ENCODE measurements at places on chromosomes 1 and 21.

DNA sequence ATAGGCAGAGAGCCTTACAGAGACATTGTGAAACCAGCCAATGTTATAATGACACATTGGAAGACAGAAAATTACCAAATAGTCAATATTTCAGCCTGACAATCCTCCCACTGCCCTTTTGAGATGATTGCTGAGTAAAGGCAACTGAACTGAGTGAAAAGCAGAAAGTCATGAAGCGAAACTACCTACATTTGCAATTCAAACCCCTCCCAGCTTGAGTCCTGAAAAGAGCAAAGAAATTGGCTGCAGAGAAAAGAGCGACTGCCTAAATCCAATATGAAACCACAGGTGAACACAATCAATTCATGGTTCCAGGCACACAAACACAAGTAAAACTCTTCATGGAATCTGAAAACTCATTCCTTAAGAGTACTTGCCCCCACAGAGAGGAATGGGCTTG, 143.4 kb upstream of the CHRM3 start:
- no peak for DNase-seq

DNA sequence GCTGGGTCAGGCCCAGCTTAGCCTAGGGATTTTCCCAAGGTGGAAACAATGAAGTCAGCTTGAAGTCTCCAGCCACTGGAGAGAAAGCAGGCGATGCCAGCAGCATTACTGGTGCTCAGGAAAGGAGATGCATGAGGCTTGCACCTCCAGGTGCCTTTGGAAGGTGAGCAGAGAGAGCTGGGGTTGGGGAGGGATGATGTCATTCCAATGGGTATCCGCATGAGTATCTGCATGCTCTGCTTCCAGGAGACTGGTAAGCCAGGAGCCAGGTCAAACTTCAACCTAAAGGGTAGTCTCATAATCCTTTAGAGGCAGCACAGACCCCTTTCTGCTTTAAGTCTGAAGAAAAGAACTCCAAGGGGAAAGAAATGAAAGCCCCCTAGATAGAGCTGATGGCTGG, 68.8 kb downstream of the KDM1A start:
- DNase-seq = no peak

- no peak for DNase-seq
These were observed 5.6 kb downstream of the RXRG start for GRCh38 chr1:165439330-165439729.

DNA sequence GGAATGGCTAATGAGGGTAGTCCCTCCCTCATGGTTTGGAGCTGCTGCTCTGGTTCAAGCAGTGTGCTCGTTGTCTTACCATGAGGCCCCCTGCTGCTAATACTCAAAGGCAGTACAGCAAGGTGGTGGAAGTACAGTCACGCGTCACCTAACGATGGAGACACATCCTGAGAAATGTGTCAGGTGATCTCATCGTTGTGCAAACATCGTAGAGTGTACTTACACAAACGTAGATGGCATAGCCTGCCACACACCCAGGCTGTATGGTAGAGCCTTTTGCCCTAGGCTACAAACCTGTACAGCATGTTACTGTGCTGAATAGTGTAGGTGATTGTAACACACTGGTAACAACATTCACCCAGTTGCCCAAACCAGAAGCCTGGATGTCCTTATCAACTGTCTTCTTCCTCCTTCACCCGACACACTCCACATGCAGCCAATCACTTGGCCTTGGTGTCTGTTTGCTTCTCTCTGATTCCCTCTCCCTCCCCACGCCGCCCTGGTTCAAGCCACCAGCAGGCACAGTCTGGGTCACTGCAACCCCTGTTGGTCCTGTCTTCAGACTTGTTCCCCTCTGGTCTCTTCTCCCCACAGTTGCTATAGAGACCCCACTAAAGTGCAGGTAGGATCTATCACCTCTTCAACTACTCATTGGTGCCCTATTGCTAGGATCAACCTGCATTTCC, 6.0 kb upstream of the KCNA2 start:
- DNase-seq = no peak

DNA sequence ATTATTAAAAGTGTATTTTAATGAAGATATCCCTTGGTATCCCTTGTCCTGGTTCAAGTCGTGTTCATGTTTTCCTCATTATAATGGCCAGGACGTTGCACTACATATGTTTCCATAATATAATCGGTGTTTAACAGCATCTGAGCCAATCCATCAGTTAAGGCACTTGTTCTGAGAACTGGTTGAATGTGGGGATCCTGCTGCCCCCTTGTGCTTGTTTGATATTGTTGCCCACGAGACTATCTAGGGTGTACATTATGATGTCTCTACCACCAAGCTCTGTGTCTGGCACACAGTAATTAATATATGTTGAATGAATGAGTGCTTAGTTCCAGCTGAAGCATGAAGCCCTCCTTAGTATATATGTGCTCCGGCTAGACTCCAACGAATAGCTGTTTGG, 193.0 kb downstream of the CACNA1E start:
- no peak for DNase-seq

- DNase-seq = no peak
These were observed 20.2 kb downstream of the PCSK9 start for GRCh38 chr1:55059302-55060132.

- DNase-seq = no peak
These were observed 33.2 kb upstream of the PDE4B start for GRCh38 chr1:65759516-65759915.

GRCh38 chr1:202165942-202166843, 5.8 kb upstream of the PTPN7 start:
- DNase-seq = no peak

- no peak for DNase-seq
These were observed 27.3 kb upstream of the RNF19B start for GRCh38 chr1:32991819-32992488.

GRCh38 chr21:36828891-36829515, 130.1 kb downstream of the SIM2 start:
- DNase-seq = no peak

- DNase-seq = no peak
These were observed 106.3 kb upstream of the HMCN1 start for GRCh38 chr1:185627761-185628501.

DNA sequence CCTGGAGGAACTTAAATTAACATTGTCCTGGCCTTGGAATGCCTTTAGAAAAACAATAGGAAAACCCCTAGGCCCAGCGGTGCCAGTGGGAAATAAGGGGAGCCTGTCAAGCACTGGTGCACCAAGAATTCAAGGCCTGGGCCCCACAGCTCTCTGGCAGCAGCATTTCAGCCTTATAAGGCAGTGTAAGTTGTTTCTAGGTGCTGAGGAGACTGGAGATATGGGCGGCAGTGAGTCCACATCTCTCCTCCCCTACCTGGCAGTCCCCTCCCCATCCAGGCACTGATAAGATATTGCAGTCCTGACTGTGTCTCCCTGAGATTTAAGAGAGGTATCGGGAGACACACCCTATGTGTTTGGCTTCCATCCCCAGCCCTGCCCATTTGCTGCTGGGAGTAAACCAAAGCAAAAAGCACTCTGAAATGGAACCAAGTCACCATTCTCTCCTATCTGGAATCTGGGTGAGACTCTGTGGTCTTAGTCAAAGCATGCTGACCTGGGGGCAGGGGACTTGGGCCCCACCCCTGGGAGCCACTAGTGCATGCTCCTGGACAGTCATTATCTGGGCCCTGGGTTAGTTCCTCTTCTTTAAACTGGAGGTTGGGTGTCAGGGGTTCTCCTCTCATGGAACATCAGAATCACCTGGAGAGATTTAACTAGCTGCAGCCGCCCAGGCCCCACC, 30.5 kb downstream of the DEGS1 start:
- no peak for DNase-seq

- no peak for DNase-seq
These were observed 22.5 kb upstream of the FCAMR start for GRCh38 chr1:206992790-206993189.

- no peak for DNase-seq
These were observed 47.3 kb upstream of the LYPLAL1 start for GRCh38 chr1:219126377-219126776.

GRCh38 chr1:224170748-224171478, 12.1 kb upstream of the DEGS1 start:
- DNase-seq = no peak

- DNase-seq = no peak
These were observed 21.3 kb upstream of the KCNQ4 start for GRCh38 chr1:40762144-40762923.

DNA sequence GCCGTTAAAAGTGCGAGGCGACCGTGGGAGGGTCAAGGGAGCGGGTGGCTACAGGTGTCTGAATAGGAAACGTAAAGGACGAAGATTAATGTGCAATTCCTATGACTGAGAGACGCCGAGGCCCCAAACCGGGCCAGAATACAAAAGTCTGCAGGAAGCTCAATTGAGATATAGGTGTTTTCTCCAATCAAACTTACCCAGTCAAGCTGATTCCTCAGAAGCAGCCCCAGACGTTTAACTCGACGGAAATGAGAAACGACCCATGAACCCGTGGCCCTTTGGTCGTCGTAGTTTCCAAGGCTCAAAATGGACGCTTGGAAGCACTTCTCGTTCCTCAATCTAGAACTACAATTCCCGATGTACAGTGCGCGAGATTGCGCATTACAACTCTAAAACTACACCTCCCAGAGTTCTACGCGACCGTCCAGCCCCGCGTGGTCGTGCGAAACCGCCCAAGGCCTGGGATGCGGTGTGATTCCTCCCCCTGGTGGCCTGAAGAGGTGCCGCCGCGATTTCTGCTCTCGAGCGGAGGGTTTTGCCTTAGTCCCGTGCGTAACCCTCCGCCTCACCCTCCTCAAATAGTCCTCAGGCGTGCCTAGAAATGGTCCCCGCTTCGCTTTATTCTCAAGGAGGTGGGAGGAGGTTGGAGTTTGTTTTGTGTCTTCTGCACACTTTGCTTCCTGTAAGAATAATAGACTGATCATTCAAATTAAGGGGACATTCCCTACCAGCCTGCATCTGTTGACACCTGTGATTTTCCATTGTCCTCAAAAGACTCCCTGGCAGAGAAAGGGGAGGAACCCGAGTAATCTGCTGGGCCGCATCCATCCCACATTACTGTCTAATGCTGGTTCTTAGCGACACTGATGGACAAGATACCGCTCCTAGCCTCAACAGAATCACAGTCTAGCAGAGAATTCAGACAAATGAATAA, at the start of gene PAFAH2:
PAFAH2 (minus strand) TSS at position 236 of the 934 bp plus-strand sequence. CDS start 7,247 bp downstream, outside the sequence.
- DNase-seq = peak; percentile 93

GRCh38 chr1:228150461-228151179, 890 bp downstream of the GJC2 start:
- DNase-seq = peak; percentile 62

- no peak for DNase-seq
These were observed 10.3 kb downstream of the DENND4B start for GRCh38 chr1:153936011-153936802.

GRCh38 chr1:212718499-212718898, 18.9 kb upstream of the BATF3 start:
- DNase-seq = no peak

Data from C1 segment of cervical spinal cord (tissue), 14 donors.